ENCODE measurements at places on chromosomes 3 and 15. TPM values are rescaled to one million over a fixed set of nuclear protein-coding genes. Genes with fewer than 3 reads are reported as not detected.

The H1-8 gene
- total RNA-seq: not detected

The LMAN1L gene
- not detected for total RNA-seq

The SHC4 gene
- total RNA-seq: 0.76 TPM

The SLC38A3 gene
- total RNA-seq: not detected

The TTLL13 gene
- not detected for total RNA-seq

The FGF7 gene
- total RNA-seq: 351 TPM

The DOCK3 gene
- 0.51 TPM for total RNA-seq

The CGNL1 gene
- 0.13 TPM for total RNA-seq

The TM6SF1 gene
- total RNA-seq: not detected

The TRIM71 gene
- not detected for total RNA-seq

The CCR1 gene
- total RNA-seq: not detected

The DUOXA2 gene
- total RNA-seq: not detected

The CPA3 gene
- total RNA-seq: not detected

The DISP2 gene
- total RNA-seq: 0.13 TPM

The XCR1 gene
- total RNA-seq: not detected

The KNG1 gene
- not detected for total RNA-seq

The PCOLCE2 gene
- 46.4 TPM for total RNA-seq

The NME9 gene
- not detected for total RNA-seq

The MYO5A gene
- 30.6 TPM for total RNA-seq

The KLF15 gene
- total RNA-seq: 0.13 TPM

The SPINK8 gene
- total RNA-seq: not detected

The GUCA1C gene
- total RNA-seq: not detected

The NR2E3 gene
- not detected for total RNA-seq

The CSK gene
- 18.0 TPM for total RNA-seq

The KIF15 gene
- total RNA-seq: 3.9 TPM

The GOLGA8O gene
- not detected for total RNA-seq

The PPP2R3A gene
- 21.0 TPM for total RNA-seq

The MBD4 gene
- total RNA-seq: 27.2 TPM

The ALDH1A3 gene
- total RNA-seq: 9.9 TPM

The IMPG2 gene
- 0.11 TPM for total RNA-seq

The CCR4 gene
- not detected for total RNA-seq

The SI gene
- total RNA-seq: not detected

The SH2D7 gene
- total RNA-seq: not detected

The SLMAP gene
- 33.9 TPM for total RNA-seq

The GADL1 gene
- total RNA-seq: not detected

The LINGO1 gene
- not detected for total RNA-seq

The PPP1R14D gene
- not detected for total RNA-seq

The HIGD2B gene
- not detected for total RNA-seq

The CHDH gene
- total RNA-seq: 0.11 TPM

The ACAD9 gene
- 27.3 TPM for total RNA-seq

The PARP15 gene
- total RNA-seq: not detected

The ACSBG1 gene
- total RNA-seq: not detected

The NAA50 gene
- 142 TPM for total RNA-seq

The CADM2 gene
- not detected for total RNA-seq

The LIPH gene
- total RNA-seq: not detected

The LYSMD2 gene
- 7.5 TPM for total RNA-seq

The CTXN2 gene
- total RNA-seq: not detected

The CSTA gene
- 1.8 TPM for total RNA-seq

The CCDC80 gene
- 1,174 TPM for total RNA-seq

The DENND4A gene
- total RNA-seq: 10.9 TPM

The GPR27 gene
- not detected for total RNA-seq

The MNS1 gene
- total RNA-seq: 2.9 TPM

The P2RY13 gene
- total RNA-seq: not detected

The NPAP1 gene
- not detected for total RNA-seq

The ETV5 gene
- total RNA-seq: 44.0 TPM
